ENCODE measurements at places on chromosomes 1 and 21.

DNA sequence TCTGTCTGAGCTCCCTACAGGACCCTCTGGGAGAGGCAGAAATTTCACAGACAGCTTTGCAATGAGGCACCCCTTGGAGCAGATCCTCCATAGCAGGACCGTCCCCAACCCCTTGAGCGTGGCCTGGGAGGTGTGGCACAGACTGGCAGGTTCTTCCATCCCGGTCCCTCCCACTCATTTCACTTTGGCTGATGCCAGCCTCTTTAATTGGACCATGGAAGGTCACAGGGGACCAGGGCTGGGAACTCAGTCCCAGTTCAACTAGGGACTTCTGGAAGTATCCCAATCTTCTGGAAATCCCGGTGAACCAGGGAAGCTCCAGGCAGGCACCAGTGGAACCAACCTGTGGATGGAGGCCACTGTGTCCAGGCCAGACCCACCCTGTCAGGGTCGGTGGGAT lies 83.7 kb downstream of the SPSB1 start:
- no peak for DNase-seq

GRCh38 chr1:150931773-150932172 lies 5.6 kb downstream of the SETDB1 start:
- no peak for DNase-seq

- no peak for DNase-seq
Observed at GRCh38 chr1:53375440-53375839, 47.6 kb upstream of the LRP8 start.

DNA sequence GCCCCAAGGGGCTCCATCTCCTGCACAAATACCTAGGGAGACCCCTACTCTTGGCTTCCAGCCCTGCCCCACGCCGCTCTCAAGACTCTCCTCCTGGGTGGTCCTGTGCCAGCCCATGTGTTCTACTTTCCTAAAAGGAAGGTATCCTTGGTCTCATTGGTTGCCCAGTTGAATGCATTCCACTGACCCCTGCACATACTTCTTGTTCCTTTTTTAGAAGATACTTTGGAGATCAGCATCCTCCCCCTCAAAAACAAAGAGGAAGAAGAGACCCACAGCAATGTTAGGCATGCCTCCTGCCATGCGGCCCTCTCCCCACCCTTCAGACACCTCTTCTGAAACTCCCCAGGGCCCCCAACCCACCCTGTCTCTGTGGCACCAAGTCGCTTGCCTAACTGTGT lies 4.1 kb downstream of the SLAMF9 start:
- DNase-seq: no peak

- DNase-seq: no peak
Observed at GRCh38 chr1:201267481-201268229, 15.7 kb upstream of the PKP1 start.
